ENCODE measurements at places on chromosomes 7 and 10. TPM values are rescaled to one million over a fixed set of nuclear protein-coding genes. Genes with fewer than 3 reads are reported as not detected.
A peak's percentile ranks its signal among the peaks of the same experiment; 100 is the strongest.

DNA sequence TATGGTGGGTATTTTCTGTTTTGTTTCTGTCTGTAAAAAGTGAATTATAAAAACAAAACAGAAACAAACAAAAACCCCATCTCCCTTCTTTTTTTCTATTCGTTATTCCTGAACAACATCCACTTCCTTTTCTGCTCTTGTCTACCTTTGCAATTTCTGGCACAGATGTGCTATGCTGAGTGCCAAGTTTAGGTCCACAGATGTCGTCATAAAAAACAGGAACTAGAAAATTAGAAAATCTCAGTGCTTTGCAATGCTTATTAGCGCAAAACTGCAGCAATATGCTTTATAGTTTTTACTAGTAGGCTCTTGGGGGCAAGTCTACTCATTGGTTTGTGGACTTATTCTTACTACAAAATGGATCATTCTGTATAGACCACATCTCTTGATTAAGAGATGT lies 94.2 kb upstream of the PRKCQ start:
- H3K27ac ChIP-seq: no peak overlapping the region
- H3K36me3 ChIP-seq: no peaks in the 10 kb centered on the region
- no peaks in the 10 kb centered on the region for H3K27me3 ChIP-seq
- no peak for DNase-seq

DNA sequence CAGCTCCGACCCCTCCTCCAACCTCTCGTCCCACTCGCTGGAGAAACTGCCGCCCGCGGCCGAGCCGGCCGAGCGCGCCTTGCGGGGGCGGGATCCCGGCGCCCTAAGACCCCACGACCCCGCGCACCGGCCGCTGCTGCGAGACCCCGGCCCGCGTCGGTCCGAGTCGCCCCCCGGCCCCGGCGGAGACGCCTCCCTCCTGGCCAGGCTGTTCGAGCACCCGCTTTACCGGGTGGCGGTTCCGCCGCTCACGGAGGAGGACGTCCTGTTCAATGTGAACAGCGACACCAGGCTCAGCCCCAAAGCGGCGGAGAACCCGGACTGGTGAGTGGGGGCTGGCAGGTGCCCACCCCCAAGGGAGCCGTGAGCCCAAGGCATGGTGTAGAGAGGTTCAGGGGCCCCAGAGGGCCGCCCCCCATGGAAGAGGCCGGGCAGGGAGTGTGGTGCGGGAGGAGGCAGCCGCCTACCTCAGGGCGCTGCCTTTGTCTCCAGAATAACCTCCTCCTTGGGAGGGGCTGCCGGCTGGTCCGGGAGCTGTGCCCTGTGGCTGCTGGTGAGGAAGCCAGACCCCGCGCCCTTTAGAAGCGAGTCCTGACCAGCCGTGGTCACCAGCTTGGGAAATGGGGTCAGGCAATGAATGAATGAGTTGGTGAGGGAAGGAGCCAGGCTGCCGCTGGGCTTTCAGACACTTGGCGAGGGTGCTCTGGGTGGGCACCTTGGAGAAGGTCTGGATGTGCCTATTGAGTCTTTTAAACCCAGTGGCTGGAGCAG lies 1.3 kb downstream of the FAM20C start:
- H3K36me3 ChIP-seq: peaks cover 38% of the 10 kb centered on the region
- H3K27ac ChIP-seq: no peak overlapping the region
- H3K4me1 ChIP-seq: peaks cover 2% of the 10 kb centered on the region
- no peak for DNase-seq
- H3K27me3 ChIP-seq: no peaks in the 10 kb centered on the region

DNA sequence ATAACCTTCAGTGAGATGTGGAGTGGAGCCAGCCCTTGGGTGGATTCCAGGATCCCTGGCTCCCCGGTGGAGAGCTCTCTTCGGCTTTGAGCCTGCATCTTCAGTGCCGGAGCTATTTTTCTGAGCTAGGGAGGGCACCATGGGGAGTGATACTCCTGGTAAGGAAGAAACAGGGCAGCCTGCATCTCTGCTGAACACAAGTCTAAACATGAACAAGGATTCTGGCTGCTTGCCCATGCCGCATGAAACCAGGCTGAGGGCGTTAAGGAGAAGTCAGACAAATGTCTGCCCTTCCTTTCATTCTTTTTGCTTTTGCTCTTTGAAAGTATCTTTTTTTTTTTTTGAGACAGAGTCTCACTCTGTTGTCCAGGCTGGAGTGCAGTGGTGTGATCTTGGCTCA lies 60.4 kb downstream of the EVX1 start:
- DNase-seq: no peak
- H3K36me3 ChIP-seq: no peaks in the 10 kb centered on the region
- H3K4me1 ChIP-seq: no peaks in the 10 kb centered on the region
- H3K27ac ChIP-seq: no peak overlapping the region
- no peak overlapping the region for H3K4me3 ChIP-seq

DNA sequence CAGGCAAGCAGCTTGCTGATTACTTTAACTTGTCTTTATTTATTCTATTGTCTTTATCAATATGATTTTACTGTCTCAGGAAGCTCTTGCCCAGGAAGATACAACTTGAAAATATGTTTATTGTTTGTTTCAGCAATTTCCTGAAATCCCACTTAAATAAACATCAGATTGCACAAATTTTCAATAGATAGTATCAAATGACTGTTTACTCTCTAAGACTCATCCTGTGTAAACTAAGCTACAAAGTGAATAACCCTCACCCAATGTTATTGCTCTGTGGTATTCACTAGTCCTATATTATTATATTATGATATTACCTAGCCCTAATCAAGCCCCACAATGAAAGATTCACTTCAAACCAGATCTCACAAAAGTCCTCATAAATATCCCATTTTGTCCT lies 130.4 kb upstream of the HPS1 start:
- no peak overlapping the region for H3K27ac ChIP-seq
- H3K36me3 ChIP-seq: no peaks in the 10 kb centered on the region
- H3K4me3 ChIP-seq: no peak overlapping the region

- H3K27me3 ChIP-seq: no peaks in the 10 kb centered on the region
- H3K36me3 ChIP-seq: no peaks in the 10 kb centered on the region
- no peaks in the 10 kb centered on the region for H3K4me1 ChIP-seq
- H3K4me3 ChIP-seq: no peak overlapping the region
- peak; percentile 53 for DNase-seq
Measured at GRCh38 chr10:62554632-62555199, 180.5 kb downstream of the ZNF365 start.

DNA sequence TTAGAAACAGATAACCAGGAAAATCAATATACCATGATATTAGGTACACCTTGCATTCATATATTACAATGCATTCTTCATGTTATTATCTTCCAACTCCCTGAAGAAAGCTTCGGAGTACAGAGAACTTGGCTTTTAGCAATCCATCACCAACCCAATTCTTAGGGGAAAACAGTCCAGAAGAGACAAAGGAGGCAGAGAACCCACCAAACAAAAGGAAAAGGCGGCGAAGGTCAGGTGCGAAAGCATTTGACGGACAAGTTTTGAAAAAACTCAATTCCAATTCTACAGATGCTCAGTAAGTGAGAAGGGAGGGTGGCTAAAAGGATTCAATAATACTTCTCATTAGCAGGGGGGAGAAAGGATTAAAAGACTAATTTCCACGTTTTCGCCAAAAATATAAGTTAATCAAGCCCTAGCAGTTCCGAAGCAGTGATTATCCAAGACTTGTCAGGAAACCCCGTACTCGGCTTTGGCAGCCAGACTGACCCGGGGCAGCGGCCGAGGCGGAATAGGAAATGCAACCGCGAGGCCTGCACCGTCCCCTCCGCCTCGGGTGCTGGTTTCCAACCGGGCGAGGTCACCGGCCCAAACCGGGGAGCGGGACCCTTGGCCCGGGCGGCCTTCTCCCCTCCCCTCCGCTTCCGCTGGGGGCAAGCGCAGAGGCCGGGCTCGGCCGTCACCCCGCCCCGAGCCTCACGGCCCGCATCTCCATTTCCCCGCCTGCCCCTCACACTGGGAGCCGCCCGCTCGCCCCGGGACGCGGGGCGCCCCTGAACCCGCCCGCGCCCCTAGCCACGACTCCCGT lies 747 bp downstream of the GDI2 start:
- no peaks in the 10 kb centered on the region for H3K4me1 ChIP-seq
- no peak overlapping the region for H3K27ac ChIP-seq
- H3K36me3 ChIP-seq: peaks cover 13% of the 10 kb centered on the region
- no peak for DNase-seq

DNA sequence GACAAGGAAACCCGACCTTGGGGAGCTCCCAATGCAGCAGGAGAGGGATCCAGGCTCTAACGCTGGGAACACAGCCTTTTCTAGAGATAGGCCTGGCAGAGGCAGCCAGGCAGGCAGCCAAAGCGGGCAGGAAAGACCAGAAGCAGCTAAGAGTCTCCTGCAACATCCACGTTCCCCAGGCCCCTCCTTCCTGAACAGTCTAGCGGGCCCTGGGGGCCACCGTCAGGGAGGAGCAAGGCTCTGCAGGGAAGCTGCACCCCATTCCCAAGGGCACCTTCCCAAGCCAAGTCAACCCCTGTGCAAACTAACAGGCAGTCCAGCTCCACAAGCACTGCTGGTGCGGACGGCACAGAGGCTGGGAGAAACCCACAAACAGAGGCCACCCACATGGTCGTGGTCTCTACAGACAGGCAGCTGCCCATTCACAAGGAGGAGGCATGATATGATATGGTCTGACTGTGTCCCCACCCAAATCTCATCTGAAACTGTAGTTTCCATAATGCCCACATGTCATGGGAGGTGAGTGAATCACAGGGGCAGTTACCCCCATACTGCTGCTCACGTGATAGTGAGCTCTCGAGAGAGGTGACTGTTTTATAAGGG lies 115.7 kb downstream of the MAD1L1 start:
- no peak overlapping the region for H3K4me3 ChIP-seq
- H3K27me3 ChIP-seq: no peaks in the 10 kb centered on the region
- H3K36me3 ChIP-seq: no peaks in the 10 kb centered on the region

GRCh38 chr7:1638215-1638661 lies 31.8 kb upstream of the ELFN1 start:
- no peak overlapping the region for H3K4me3 ChIP-seq
- H3K27ac ChIP-seq: no peak overlapping the region
- H3K4me1 ChIP-seq: no peaks in the 10 kb centered on the region
- DNase-seq: peak; percentile 46
- H3K27me3 ChIP-seq: no peaks in the 10 kb centered on the region

DNA sequence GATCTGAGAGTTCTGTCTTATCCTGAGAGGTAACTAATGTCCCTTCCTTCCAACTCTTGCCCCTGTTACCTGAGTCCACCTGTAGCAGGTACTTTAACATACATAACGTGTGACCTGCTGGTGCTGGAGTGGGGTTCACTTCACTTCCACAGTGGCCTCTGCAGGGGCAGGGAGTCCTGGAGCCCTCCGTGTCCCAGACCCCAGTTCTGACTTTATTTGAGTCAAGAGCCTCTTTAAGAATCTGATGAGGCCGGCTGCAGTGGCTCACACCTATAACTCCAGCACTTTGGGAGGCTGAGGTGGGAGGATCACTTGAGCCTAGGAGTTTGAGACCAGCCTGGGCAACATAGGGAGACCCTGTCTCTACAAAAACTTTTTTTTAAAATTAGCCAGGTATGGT lies 117.0 kb upstream of the RET start:
- H3K4me1 ChIP-seq: no peaks in the 10 kb centered on the region
- no peak overlapping the region for H3K27ac ChIP-seq
- no peaks in the 10 kb centered on the region for H3K27me3 ChIP-seq
- H3K4me3 ChIP-seq: no peak overlapping the region
- H3K36me3 ChIP-seq: no peaks in the 10 kb centered on the region

DNA sequence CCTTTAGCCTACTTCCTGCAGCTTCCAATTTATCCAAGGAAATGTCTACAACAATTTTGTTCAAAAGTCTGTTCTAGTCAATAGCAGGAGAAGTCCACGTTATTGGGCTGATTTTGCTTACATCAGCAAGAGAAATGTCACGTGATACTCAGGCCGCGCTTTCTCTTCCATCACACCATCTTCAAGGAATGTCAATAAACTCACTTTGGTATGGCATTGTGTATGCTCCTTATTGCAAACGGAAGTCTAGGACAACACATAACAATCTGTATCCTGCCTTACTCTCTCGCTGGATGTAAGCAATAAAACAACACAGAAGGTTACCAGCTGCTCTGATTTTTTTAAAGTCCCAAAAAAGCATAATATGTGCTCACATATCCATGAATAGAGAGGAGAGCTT lies 17.1 kb upstream of the STK17A start:
- no peaks in the 10 kb centered on the region for H3K36me3 ChIP-seq
- H3K4me1 ChIP-seq: no peaks in the 10 kb centered on the region
- no peak overlapping the region for H3K4me3 ChIP-seq

DNA sequence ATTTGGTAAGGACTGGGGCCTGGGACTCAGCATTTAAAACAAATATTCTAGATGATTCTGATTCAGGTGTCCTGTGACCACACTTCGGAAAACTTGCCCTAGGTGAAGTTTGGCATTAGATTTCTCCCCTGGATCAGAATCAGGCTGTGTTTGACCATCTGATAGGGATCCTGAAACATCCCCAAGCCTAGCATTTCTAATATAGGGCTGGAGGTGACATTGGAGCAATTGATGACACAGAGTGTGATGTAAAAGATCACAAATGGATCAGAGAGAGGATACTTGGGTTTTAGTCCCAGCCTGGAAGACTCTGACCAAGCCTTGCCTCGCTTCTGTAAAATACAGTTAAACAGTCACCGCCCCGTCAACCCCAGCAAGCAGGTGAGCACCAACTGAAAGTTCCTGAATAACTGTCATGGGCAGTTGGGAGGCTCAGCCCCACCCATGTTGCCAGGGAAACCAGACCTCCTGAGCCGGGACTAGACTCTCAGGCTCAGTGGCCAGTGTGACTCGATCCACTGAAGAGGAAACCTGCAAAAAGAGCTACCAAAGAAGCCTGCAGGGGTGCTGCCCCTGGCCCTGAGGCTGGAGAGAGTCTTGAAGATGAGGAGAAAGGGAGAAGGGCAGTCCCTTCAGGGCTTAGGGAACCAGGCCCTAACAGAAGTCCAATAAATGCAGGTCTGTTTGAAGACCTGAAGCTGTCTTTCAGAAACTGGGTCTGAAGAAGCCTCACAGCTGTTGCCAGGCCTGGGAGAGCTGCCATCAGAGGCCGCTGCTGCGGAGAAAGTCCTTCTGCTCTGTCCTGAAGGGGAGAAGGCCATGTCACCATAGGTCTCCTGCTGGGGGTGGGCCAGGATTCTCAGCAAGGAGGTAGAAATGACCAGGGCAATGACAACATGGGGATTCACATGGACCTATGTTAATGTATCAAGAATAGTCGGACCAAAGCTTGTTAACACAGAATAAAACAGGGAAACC lies 126.1 kb upstream of the KCNMA1 start:
- no peak for DNase-seq
- no peaks in the 10 kb centered on the region for H3K4me1 ChIP-seq
- no peak overlapping the region for H3K4me3 ChIP-seq
- H3K27me3 ChIP-seq: no peaks in the 10 kb centered on the region
- H3K27ac ChIP-seq: no peak overlapping the region

Gene ZNF736
- total RNA-seq: not detected

Gene PTN
- 16.8 TPM for total RNA-seq

Gene NUTM2B
- total RNA-seq: 0.07 TPM

Gene OR2A1
- not detected for total RNA-seq

Gene ZNF467
- 0.31 TPM for total RNA-seq

Gene ZNF239
- total RNA-seq: 16.2 TPM

Gene HTR5A
- not detected for total RNA-seq

Gene GHRHR
- 5.9 TPM for total RNA-seq

Gene SMC3
- total RNA-seq: 80.6 TPM

Gene PVRIG
- total RNA-seq: 0.50 TPM

Gene RARRES2
- 59.9 TPM for total RNA-seq

Gene ARPC1A
- 169 TPM for total RNA-seq

Gene C7orf33
- not detected for total RNA-seq
